H4 (cell line): ENCODE measurements at places on chromosomes 4 and X.

DNA sequence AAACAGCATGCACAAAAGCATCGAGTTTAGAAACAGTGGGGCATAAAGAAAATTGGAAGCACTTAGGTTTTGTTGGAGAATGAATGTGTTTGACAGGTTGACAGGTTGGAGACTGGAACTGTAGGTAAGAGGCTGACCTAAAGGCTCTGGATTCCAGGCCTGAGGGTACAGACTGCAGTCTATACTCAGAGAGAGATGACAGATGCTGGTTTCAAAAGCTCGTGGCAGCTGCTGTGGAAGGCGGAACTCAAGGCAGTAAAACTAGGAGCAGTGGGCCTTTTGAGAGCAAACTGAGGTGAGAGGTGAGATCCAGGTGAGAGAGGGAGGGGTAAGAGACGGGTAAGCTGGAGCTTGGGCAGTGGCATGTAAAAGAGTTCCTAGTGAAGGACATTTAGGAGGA, 415.2 kb downstream of the TRIML1 start:
- DNase-seq, result no peak

- DNase-seq, result no peak
Measured at GRCh38 chr4:78168029-78168428, 110.9 kb downstream of the FRAS1 start.

GRCh38 chr4:73620115-73620792, at the start of gene RASSF6:
TSS of gene RASSF6 (minus strand) at chr4:73620436. CDS start at chr4:73611795, 8,641 bp downstream.
- no peak for DNase-seq

DNA sequence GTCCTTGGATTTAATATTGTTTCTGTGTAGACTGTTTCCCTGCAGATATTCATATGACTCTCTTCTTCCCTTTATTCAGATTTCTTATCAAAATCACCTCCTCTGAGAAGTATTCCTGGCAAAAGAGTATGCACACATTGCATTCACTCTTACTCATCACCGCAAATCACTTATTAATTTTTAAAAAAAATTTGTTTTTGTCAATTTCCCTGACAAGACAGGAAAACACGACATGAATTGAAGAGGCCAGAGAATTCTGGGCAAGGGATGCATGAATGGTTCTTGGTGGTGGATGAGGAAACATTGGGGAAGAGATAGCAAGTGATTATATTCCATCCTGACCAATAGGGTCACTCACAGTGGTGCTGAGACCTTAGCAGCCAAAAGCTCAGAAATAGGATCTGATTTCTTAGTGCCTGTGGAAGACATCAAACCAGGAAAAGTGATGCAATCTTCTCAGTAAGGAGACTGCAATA, 522.5 kb upstream of the AGA start:
- DNase-seq, result no peak

GRCh38 chr4:21869978-21870745, 78.4 kb downstream of the KCNIP4 start:
- DNase-seq, result no peak

- no peak for DNase-seq
Measured at GRCh38 chr4:40887764-40888131, 138.0 kb downstream of the NSUN7 start.

DNA sequence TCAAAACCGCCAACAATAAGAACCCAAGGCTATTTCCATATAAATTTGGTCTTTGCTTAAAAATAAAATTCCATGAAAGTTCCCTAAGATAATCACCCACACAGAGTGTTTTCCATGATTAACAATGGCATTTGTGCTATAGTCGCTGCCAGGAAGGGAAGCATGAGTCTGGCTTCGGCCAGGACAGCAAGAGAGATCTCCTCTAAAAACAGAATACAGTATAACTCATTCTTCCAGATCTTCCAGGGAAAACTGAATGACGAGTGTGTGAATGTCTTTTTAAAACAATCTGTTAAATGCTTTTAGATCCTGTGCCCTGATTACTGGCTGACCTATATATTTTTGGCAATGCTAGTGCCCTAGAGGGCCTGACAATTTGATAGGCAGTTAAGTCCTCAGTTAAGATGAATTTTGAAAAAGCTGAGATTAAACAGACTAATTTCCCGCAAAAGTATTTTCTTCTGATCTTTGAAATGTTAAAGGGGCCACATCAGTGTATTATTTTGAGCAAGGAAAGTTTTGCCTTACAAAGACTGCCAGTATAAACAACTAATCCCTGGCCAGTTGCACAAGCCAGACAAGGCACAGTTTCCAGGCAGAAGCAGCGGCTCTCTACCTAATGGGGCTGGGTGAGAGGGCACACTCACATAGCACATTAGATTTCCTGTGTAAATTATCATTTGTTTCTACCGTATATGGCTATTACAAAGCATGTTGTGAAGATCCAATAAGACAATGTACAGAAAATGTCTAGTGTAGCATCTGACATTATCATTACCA, 127.3 kb downstream of the DCHS2 start:
- no peak for DNase-seq
